Stimulated activated CD8-positive, alpha-beta memory T cell treated with anti-CD3 and anti-CD28 coated beads, Interleukin-7, amount 100 ng/mL, for 1 hour (primary cell): ENCODE measurements at places on chromosomes 4 and X.

GRCh38 chrX:135556055-135556454, 35.6 kb downstream of the INTS6L start:
- DNase-seq, result no peak

- no peak for DNase-seq
Observed at GRCh38 chrX:152904151-152905080, 6.5 kb downstream of the ZNF185 start.

DNA sequence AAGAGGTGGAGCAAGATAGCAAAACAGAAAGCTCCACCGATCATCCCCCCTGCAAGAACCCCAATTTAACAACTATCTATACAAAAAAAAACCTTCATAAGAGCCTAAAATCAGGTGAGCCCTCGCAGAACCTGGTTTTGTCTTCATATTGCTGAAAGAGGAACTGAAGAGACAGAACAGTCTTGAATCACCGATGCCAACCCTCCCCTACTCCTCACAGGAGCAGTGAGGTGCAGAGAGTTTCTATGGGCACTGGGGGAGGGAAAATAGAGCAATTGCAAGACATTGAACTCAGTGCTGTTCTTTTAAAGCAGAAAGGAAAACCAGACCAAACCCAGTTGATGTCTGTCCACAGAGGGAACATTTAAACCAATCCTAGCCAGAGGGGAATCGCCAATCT, 1370.3 kb downstream of the FAM133A start:
- no peak for DNase-seq

- no peak for DNase-seq
Observed at GRCh38 chr4:17066236-17066635, 167.8 kb upstream of the LDB2 start.

DNA sequence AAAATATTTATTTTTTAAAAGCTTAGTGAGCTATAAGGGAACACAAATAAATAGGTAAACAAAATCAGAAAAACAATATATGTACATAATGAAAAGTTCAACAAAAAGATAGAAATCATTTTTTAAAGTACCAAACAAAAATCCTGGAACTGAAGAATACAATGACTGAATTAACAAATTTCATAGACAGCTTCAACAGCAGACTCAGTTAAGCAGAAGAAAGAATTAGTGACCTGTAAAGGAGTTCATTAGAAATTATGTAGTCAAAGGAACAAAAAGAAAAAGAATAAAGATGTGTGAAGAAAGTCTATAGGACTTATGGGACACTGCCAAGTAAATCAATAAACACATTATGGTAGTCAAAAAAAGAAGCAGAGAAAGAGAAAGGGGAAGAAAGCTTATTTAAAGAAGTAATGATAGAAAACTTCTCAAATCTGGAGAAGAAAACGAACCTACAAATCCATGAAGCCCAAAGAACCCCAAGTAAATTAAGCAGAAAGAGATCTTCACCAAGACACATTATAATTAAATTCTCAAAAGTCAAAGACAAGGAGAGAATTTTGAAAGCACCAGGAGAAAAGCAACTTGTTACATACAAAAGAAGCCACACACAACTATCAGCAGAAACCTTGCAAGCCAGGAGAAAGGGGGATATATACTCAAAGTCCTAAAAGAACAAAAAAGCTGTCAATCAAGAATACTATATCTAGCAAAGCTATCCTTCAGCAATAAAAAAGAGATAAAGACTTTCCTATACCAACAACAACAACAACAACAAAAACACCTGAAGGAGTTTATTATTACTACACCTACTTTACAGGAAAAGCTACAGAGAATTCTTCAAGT, 338.9 kb downstream of the PTTG2 start:
- no peak for DNase-seq

GRCh38 chrX:126575911-126576310, 23.3 kb upstream of the DCAF12L1 start:
- DNase-seq, result no peak

GRCh38 chrX:130994671-130995070, 63.5 kb upstream of the ARHGAP36 start:
- DNase-seq, result no peak
